ENCODE measurements at places on chromosomes 4 and X.

DNA sequence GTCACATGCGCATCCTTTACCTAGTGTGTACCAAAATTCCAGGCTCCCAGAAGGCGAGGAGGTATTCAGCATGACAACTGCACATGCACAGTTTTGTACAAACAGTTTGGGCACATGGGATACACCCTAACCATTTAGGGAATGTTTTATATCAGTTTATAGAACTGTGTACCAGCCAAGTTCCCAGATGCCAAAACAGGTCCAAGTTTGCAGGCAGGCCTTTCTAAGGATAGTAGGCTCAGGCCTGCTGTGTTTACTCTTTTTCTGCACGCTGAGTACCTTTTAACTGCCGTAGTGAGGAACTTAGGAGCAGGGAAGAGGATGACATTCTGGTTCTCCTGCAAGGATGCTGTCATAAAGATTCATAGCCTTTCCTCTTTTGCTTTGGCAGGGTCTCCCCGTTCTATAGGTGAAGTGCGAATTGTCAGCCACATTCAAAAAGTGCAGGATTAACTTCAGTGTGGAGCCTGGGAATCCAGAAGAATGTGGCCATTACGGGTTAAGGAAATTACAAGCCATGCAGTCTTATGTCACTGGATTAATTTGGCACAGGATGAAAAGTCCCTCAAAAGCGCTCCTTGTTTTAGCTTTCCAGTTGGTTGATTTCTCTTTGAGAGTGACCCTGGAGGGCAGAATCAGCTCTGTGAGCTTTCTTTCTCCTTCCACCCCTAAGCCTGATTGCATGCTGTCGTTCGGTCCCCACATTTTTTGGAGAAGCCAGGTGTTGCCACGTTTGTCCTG, 259.8 kb downstream of the ARHGAP10 start:
- DNase-seq: no peak

DNA sequence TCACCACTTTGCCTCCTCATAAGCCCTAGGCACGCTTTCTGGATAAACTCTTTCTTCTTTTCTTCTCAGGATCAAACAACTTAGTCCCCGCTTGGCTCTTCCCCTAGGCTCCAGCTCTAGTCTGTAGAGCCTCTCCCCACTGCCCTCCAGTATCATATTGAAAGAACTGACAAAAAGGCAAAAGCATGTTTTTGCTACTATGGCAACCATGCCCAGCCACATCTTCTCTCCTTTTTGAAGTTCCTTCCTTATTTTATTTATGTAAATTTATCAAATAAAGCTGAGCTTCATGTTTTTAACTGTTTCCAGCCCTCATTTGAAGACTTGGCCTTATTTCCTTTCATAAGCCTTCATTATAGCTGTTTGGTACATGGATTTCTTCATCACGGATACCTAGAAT, 86.0 kb upstream of the LIMCH1 start:
- no peak for DNase-seq

GRCh38 chrX:20251691-20252090, 15.0 kb downstream of the RPS6KA3 start:
- DNase-seq: no peak

- DNase-seq: no peak
Measured at GRCh38 chr4:83212041-83212851, 72.4 kb downstream of the COQ2 start.

DNA sequence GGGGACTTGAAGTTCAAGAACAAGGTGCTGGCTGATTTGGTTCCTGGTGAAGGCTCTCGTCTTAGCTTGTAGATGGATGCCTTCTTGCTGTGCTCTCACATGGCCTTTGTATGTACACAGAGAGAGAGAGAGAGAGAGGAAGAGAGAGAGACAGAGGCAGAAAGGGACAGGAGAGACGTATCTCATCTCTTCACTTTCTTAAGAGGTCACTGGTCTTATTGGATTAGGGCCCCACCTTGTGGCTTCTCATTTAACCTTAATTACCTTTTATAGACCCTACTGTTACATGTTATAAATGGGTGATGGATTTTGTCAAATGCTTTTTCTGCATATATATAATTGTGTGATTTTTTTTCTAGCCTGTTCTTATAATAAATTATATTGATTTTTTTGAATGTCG, 1444.2 kb downstream of the ADGRL3 start:
- DNase-seq: peak; percentile 2

GRCh38 chr4:23022032-23022431, 329.3 kb downstream of the GBA3 start:
- peak; percentile 92 for DNase-seq

- DNase-seq: no peak
Measured at GRCh38 chrX:47840111-47840510, 3.4 kb downstream of the ZNF81 start.

GRCh38 chr4:5900844-5901243, 8.0 kb upstream of the CRMP1 start:
- no peak for DNase-seq

- DNase-seq: no peak
Measured at GRCh38 chr4:110004556-110004955, 91.9 kb downstream of the EGF start.

DNA sequence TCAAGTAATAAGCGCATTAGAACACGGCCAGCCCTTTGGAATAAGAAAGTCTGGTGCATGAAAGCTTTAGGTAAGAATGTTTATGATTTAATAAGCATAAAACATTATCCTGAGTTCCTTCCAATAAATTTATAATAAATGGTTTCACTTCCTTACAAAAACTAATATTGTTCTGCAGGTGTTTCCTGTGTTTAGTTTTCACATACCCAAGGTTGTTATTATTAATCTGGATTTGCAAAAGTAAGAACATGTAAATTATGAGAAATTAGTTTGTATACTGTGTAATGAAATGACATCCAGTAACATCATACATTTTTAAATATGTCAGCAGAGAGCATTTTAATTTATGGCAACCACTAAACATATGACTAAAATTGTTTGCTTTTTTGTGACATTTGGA, 72.1 kb downstream of the BANK1 start:
- no peak for DNase-seq
